ENCODE measurements at places on chromosomes 2 and 18.

- no peak for DNase-seq
Measured at GRCh38 chr2:3476321-3476984, 42.9 kb downstream of the ADI1 start.

DNA sequence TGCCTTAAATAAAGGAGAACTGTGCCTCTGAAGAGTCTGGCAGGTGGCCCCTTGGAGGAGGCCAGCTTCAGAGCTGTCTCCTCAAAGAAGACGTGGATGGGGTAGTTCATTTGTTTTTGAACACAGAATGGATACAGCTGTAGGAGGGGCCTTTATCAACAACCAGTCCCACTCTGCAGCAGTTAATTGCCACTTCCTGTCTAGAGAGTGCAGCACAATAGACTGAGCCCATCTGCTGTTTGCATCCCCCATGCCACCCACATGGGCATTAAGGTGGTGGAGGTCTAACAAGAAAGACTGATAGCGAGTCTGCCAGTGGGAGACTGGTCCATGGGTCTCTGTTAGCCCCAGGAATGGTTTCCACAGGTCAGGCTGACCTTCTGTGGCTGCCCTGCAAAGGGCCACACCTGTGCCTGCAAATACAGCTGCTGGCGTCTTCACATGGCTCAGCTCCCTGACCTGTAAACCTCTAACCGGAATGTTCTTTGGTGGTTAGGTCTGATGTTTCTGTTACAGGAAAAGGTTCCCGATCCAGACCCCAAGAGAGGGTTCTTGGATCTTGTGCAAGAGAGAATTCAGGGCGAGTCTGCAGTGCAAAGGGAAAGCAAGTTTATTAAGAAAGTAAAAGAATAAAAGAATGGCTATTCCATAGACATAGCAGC lies 153.3 kb upstream of the ITGA6 start:
- DNase-seq: no peak

DNA sequence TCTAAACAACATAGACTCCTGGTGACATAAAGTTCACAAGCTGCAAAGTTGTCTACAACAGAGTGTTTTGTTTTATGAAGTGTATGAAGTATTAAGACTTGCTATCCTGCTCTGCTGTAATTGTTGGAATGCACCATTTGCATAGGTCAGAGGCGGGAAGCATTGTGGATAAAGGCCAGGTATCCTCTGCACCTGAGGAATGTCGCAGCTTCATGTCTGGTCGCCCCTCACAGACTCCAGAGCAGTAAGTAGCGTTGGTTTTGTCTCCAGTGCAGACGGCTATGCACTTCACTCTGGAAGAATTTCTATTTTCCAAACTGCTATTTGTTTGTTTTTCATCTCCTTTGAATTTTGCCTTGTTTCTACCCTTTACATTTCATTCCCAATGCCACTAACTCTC lies 63.1 kb downstream of the UNC80 start:
- DNase-seq: no peak

- DNase-seq: no peak
Measured at GRCh38 chr2:12032975-12033374, 286.5 kb downstream of the LPIN1 start.

DNA sequence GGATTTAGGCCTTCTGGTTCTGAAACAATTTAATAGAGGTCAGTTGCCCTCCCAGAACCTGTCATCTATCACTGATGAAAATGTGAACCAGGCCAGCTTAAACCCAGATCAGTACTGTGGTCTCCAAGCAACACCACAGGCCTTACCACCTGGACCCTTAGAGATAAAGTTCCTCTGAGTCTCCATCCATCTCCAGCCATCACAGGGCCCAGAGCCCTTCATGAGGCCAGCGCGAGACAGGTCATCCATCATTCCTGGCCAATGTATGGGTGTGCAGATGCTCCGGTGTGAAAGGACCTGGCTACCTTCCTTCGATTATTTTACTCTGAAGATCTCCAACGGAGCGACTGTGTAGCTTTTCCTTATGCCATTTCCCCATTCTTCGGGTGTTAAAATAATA lies 322.7 kb upstream of the SOX11 start:
- no peak for DNase-seq

DNA sequence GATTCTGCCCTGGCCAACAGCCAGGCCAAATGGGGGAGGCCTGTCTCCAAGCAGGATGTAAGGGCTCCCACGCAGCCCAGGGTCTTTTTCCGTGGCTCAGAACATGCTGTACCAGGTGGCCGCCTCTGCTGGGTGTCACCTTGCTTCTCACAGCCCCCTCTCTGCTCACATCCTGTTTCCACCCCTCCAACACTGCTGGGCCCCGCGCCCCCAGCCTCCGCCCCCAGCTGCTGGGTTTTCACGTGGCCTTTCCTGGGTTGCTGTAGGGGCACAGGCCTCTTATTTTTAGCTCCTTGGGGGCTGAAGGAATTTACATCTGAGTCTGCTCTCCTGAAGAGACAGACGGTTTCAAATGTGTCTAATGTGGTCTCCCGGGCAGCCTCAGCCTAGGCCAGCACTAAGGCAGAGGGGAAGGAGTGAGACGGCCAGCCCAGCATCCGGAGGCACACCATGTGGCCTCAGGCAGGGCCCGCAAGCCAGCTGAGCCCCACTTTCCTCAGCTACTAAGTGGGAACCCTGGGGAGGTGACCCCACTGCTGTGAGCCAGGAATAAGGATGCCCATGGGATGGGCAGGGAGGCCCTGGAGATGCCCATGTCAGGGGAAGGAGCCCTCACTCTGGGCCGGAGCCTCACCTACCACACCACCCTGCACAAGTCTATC lies 18.7 kb upstream of the DUSP2 start:
- DNase-seq: no peak

DNA sequence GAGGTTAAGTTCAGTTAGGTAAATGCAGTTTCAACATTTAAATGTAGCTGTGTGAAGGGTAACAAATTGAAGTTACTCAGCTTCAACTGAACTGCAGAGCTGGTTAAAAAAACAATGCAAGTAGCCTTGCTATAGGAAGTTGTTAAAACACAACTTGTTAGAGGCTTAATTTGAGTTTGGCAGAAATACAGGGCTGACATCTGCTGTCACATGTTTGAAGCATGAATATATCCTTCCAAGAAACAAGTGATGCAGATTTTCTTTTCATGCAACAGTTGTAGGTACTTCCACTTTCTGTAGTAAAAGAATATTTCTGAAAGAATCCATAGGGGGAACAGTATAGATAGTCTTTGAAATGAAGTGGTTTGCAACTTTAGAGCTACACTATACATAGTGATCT lies 208.7 kb upstream of the RASGRP3 start:
- DNase-seq: no peak

- DNase-seq: no peak
Measured at GRCh38 chr2:209581040-209581439, 157.2 kb downstream of the MAP2 start.

DNA sequence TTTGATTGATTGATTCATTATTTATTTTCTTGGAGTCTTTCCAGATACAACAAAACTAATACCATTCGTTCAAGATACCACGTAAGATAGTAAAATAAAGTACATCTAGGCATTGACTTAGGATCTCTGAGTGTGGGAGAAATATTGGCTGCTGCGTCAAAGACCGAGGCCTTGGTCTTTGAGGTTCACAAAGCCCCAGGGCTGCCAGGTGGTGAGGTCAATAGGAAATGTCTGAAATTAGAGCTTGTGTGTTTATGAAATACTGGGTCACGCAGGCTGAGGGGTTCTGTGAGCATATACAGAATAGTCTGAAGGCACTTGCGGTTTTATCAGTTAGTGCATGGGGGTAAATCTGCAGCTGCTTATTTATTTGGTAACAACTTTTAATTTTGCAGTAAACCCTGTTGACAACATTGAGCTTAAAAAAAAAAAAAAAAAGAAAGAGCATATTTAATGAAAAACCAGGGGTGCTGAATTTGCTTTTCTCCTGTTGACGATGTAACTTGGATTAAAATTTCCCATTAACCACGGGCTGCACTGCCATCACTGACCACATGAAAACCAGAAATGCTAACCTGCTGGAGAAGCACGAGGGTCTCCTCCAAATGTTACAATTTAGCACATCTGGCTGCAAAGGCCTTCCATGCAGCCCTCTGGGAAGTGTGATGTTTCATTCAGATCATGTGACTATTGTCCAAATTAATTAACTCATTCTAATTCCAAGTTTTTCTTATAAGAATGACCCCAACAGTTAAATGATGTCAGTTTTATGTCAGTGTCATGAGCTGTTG lies 27.1 kb upstream of the SERPINB12 start:
- no peak for DNase-seq

DNA sequence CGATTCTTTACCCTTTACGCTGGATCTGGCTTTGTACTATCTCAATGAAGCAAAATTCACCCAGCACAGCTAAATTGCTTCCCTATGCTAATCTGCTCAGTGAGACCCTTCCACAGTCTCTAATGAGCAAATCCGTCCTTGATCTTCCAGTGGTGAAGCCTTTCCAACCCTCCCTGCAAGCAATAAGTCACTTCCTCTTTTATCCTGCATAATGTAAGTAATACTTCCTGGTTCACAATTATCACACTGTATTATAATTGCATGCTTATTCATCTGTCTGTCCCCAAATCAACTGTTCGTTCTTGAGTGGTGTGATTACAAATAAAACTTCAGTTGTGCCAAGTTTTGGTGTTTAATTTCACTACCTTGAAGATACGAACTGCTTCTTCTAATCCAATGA lies 404.0 kb downstream of the ADCYAP1 start:
- DNase-seq: no peak

GRCh38 chr2:204681412-204681811 lies 136.1 kb downstream of the PARD3B start:
- no peak for DNase-seq

DNA sequence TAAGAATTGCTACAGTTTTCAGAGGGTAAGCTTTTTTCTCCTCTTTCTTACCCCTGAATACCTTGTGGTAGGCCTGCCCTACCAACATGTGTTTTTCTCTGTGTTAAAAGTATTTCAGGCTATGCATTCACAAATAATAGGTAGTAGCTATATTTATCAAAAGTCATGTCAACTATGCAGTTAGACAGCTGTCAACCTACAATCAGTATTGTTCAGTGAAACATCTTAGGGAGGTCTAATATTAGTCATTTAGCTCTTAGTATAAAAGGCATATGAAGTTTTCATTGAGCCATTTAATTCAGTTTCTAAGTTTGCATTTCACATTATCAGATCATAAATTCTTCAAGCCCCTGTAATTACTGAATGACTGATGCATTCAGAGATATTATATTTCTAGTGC lies 36.7 kb downstream of the XIRP2 start:
- DNase-seq: no peak
